ENCODE measurements at places on chromosomes 6 and 20. TPM values are rescaled to one million over a fixed set of nuclear protein-coding genes. Genes with fewer than 3 reads are reported as not detected.

Gene ADGRF1
- 5.4 TPM for total RNA-seq

Gene FAM83D
- total RNA-seq = 13.1 TPM

Gene SGK2
- 8.5 TPM for total RNA-seq

Gene HSF2
- total RNA-seq = 96.2 TPM

Gene NCOA6
- total RNA-seq = 48.1 TPM

Gene KIF25
- 1.6 TPM for total RNA-seq

Measured in testis (tissue), 5 donors.